ENCODE measurements at places on chromosomes 3 and 15.
A peak's percentile ranks its signal among the peaks of the same experiment; 100 is the strongest.

GRCh38 chr3:12370758-12371157, 81.9 kb downstream of the PPARG start:
- no peak for DNase-seq

DNA sequence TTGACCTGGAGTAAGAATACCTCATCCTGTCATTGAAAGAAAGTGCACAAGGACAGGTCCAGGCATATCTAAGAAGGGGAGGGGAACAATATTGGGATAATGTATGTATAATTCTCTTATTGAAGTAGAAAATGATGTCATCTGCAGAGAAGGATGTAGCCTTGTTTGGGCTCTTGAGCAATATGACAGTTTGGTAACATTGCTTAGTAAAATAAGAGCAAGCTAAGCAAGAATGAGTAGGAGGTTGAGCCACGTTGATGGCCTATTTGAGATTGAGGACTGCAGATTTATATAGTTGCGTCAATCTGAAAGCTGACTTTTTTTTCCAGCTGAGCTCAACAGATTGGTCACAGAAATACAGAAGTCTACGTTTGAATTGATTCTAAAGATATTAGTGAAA, 145.2 kb downstream of the FILIP1L start:
- DNase-seq = no peak

DNA sequence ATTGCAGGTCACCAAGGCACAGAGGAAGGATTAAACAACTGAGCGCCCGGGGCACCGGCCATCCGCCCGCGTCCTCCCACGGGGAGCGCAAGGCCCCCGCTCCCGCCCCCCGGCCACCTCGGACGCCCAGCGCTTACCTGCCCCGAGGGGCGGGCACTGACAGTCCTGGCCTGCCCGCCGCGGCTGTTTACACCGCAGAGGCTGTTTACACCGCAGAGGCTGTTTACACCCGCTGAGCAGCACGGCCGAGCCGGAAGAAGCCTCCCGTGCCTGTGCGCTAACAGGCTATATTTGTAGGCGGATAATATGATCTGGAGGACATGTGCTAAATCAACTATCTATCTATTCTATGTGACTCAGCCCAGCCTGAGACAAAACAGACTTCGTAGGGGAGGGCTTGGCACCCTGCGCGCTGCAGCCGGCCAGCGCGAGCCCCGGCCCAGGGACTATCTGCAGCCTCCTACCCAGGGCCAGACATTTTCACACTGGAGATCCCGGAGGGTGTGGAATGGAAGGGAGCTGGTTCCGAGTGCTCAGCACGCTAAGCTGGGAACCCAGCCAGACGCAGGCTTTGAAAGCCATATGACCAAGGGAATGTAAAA, at the start of gene LRRC2:
Gene LRRC2, minus strand, starts transcription at position 263 of the 602 bp plus-strand sequence. CDS start 14,711 bp downstream, outside the sequence.
- DNase-seq = peak; percentile 15

- DNase-seq = no peak
These were observed 13.4 kb downstream of the B3GNT5 start for GRCh38 chr3:183266454-183266853.

- no peak for DNase-seq
These were observed 11.4 kb downstream of the KLF15 start for GRCh38 chr3:126345641-126346460.

DNA sequence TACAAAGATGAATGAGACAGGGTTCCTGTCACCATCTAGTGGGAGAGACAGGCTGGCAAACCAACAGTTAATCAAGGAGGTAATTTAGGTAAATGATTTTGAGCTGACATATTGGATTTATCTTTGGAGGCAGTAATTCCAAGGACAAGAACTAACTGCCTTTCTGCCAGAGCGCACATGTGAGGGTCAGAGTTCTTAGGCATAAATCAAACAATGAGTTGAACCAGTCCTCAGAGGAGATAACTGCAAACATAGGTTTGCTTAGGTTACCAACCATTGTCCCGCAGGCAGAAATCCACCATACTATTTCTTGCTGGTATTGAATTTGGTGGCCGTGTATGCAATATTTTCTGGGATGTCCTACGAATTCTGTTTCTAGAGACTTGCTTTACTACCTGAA, 14.2 kb upstream of the PPP1R2 start:
- DNase-seq = no peak

DNA sequence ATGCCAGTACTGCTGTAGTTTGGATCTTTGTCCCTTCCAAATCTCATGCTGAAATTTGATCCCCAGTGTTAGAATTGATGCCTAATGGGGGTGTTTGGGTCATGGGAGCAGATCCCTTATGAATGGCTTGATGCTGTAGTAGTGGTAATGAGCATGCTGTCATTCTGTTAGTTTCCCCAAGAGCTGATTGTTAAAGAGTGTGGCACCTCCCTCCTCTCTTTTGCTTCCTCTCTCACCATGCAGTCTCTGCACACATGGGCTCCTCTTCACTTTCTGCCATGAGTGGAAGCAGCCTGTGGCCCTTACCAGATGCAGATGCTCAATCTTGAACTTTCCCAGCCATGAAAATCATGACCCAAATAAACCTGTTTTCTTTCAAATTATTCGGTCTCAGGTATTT, 141.3 kb upstream of the DPPA4 start:
- DNase-seq = no peak

GRCh38 chr15:44727485-44728231, 8.7 kb upstream of the TRIM69 start:
- peak; percentile 11 for DNase-seq

GRCh38 chr3:138842483-138843188, 7.9 kb upstream of the PIK3CB start:
- DNase-seq = no peak

DNA sequence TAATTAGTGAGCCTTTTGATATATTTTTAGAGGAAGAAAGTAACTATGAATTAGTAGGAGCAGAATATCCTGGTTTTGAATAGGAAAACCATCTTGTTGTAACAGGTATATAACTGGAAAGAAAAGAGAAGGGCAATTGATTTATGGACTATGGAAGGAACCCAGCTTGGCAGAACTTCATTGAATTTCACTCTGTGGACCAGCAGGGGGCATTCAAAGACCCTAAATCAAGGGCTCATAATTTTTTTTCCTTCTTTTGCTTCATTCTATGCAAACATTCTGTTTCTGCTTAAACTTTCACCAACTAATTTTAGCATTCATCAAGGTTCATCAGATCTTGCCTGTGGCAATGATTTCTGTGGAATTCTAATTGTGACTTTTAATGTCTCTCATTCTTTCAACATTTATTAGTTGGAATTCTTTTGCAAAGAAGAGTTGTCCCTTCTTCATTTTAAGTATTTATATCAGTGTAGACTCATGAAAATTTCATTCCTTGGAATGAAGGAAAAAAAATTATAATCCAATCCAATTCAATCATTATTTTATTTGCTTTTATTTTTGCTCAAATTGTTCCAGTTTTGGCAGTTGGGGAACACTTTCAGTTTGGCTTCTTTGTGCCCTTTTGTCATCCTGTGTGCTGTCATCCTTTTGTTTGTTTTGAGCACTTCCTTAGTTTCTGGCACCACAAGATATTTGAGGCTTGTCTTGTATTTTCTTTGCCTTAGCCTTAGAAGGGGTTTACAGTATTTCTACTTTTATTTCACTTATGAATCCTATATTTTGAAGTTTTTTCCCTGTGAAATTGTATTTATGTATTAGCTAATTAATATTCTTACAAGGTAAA, 30.4 kb downstream of the NXPE3 start:
- peak; percentile 35 for DNase-seq

DNA sequence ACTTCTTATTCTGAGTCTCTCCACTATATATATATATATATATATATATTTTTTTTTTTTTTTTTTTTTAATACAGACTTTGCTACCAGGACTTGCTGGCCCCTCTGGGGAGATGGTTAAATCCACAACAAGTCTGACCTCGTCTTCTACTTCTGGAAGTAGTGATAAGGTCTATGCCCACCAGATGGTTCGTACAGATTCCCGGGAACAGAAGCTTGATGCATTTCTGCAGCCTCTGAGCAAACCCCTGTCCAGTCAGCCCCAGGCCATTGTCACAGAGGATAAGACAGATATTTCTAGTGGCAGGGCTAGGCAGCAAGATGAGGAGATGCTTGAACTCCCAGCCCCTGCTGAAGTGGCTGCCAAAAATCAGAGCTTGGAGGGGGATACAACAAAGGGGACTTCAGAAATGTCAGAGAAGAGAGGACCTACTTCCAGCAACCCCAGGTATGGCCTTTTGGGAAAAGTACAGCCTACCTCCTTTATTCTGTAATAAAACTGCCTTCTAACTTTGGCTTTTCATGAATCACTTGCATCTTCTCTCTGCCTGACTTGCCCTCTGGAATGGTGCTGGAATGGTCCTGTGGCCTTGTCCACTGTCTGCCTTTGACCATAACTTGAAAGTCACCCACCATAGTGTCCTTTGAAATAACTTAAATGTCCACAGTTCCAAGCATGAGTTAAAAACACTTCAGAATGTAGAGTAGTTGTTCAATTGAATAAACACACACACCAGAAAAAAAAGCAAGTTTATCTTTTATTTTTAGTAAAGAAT, 32.4 kb downstream of the MLH1 start:
- DNase-seq = no peak

DNA sequence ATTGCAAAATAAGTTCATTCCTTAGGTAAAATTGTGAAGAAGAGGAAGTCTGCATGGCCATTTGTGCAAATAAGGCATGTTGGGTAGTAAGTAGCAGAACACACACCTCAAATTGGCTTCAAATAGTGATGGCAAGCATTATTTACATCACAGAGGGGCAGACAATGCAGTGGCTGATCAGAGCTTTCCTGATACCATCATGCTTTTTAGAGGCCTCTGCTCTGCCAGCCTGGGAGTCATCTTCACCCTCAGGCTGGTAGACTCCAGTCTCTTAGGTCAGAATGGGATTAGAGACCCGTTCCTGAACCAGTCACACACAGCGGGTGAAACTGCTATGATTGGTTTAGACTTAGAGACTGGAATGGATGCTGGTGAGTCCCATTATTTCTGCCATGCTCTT, 396.0 kb upstream of the MCTP2 start:
- DNase-seq = no peak

GRCh38 chr3:28860307-28860706, 420.6 kb upstream of the RBMS3 start:
- DNase-seq = no peak

GRCh38 chr3:132522353-132522752, 74.7 kb upstream of the ACKR4 start:
- no peak for DNase-seq

DNA sequence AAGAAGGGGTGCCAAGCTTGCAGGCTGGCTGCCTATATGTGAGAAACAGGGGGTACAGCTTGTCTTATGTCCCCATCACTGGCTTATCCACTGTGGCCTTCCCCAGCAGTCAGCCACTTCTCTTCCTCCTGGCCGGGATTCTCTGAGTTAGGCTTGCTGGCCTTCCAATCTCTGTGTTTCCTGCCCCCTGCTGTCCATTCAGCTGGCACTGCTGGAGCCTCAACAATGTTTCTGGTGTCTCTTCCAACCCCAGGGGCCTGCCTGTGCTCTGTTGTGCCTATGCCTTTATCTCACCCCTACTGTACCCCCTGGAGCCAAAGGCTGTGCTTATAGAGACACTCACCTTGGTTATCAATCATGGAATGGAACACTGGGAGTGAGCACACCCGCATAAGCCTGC, 36.5 kb downstream of the ANAPC13 start:
- DNase-seq = no peak

DNA sequence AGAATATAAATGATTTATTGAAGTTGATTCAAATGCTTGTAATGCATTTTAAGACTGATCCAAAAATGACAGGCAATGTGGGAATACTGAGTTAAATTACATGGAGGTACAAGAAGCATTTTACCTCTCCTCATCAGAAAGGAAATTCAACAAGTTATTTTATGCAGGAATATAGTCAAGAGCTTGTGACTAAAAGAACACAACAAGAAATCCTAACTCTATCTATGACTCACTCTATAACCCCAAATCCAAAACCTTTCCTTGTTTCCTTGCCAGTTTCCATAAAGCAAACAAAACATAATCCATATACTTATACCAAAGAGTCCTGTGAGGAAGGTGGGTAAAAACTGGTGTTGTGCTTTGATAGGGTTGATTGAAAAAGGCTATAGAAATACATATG, 30.8 kb downstream of the SIN3A start:
- DNase-seq = no peak

DNA sequence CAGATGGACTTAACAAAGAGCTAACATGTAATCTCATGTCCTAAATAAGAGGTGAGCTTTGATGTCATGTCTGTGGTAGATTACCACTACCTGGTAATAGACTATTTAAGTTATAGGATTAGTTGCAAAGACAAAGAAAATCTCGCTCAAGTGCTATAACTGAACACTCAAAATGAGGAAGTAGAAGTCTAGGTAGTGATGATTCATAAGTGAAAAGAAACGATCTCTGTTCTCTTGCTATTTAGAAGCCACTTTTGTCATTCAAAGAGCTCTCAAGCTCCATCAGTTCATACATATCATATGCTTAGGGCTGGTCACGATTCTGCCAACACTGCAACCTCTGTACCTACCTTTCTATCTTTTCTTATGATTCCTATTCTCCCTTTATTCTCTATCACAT, 110.9 kb downstream of the EDEM1 start:
- no peak for DNase-seq

DNA sequence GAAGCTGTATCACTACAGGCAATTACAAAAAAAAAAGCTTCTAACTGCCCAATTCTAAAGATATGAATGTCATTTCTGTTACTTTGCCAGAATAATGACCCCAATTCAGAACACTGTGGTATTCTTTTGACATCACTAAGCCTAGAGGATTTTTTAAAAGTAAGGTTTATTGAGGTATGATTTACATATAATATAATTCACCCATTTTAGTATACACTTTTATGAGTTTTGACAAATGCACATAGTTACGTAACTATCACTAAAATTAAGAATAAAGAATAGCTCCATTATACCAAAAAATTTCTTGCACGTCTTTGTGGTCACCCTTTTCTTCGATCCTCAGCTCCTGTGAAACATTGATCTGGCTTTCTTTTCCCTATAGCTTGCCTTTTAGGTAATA, 74.0 kb upstream of the PLSCR5 start:
- no peak for DNase-seq

DNA sequence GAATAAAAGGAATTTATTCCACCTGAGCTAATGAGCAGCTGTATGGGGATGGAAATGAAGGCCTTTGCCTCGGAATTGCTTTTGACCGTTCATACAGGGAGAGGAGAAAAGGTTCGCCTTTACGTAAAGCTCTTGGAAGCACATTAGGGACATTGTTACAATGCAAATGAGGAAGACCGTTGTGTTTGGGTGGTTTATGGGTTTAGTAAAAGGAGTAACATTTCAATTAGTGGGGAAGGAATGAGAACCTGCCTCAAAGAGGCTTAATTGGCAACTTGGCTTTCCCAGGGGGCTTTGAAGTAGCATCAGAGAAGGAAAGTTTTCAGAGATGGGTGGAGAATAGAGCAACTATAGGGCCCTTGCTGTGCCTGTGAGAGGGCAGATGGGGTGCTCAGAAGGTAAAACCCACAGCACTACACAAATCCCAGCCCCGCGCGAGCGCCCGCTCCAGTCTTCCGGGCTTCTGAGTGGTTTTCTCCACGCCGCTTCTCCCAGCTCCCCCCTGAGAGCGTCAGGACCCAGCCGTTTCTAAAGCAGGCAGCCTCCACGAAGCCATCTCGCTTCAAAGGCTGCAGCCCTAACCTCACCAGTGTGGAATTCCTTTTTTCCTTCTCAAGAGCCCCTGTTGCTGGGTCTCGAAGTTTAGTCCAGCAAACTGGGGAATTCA, 192.0 kb upstream of the HES1 start:
- DNase-seq = no peak

- DNase-seq = no peak
These were observed 13.1 kb downstream of the RYK start for GRCh38 chr3:134237454-134238145.

GRCh38 chr15:40723919-40724318, 28.9 kb downstream of the RAD51 start:
- DNase-seq = no peak
